ENCODE measurements at places on chromosomes 3 and 15. TPM values are rescaled to one million over a fixed set of nuclear protein-coding genes. Genes with fewer than 3 reads are reported as not detected.

The TRMT10C gene
- 23.9 TPM for total RNA-seq

The SERPINI2 gene
- not detected for total RNA-seq

The PLA2G4E gene
- not detected for total RNA-seq

DNA sequence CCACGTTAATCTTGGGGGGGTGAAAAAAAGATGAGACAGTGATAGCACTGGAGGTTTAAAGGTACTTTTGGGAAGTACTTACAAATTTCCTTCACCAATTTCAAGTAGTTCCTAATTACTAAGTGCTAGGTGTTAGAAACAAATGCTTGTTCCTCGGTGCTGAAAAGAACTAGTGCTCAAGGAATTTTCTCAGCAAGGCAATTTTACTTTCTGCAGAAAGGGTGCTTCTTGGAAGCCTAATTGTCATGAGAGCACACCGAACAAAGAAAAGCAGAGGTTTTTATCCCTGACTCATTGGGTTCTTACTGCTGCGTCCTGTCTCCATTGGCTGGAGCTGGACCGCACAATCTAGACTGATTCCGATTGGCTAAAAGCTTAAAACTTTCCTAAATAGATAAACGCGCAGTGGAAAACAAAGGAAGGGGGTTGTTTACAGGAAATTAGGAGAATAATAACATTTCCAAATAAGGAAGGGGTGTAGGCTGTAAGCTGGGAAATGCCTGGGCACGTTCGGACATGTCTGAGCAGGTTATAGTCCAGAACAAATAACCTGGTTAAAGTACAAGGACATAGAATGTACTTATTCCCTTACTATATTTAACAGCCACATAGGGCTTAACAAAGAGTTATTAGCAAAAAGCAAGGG is 49.6 kb downstream of the CHD2 start:
- DNase-seq: no peak

DNA sequence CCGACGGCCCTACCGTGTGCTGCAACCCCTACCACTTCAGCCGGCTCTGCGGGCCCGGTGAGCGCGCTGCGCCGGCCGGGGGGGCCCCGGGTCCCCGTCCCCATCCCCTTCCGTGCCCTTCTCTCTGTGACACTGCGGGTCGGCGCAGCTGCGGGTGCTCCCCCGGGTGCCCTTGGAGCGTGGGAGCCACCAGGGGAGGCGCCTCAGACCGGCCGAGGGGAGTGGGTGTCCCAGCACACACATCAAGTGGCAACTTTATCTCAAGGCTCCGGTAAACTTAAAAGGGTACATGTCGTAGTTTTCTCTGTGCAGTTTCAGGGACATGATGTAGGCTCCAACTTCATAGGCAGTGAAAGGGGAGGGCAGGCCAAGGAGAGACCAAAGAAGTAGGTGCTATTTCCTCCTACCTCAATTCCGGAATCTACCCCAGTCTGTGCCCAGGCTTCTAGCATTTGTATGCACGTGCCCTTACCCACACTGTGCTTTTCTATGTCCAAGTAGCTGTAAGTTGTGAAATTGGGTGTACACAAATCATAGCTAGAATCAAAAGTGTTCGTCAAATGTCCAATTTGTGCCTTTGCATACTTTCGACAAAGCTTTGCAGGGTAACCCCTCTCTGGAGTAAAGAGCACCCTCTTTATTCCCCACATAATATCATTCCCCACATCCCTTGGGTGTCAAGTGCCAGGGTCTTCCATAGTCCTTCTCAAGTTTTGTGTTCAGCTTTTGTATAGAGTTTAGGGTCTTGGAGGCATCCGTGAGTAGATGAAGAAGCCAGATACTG is 2.2 kb downstream of the SMAD6 start:
- no peak for DNase-seq

DNA sequence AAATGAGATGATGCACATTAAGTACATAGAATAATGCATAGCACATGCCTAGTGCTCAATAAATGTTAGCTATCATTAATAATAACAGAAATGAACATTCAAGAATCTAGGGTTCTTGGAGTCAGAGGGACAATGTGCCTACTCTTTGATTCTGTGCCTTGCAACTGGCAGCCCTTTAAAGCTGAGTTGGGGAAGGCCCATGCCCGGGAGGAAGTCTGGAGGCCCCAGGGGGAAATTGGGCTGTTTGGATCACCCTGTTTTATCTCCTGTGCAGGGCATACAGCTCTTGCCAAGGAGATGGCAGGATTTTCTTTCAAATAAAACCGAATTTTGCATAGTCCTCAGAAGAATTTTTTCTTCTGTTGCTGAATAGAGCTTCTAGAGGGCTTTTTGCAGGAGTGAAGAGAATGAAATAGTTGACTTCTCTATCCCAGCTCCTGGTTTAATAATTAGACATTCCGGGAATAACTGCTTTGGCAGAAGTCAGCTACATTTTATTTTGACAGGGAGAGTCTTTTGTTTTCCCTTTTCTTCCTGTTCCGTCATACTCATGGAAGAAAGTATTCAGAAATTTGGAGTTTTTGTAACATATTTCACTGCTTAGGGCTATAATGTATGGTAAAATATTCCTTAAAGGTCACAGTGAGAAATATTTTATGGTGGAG is 18.0 kb upstream of the KCNAB1 start:
- no peak for DNase-seq

GRCh38 chr3:46692566-46692990 is 901 bp downstream of the ALS2CL start:
- DNase-seq: no peak

DNA sequence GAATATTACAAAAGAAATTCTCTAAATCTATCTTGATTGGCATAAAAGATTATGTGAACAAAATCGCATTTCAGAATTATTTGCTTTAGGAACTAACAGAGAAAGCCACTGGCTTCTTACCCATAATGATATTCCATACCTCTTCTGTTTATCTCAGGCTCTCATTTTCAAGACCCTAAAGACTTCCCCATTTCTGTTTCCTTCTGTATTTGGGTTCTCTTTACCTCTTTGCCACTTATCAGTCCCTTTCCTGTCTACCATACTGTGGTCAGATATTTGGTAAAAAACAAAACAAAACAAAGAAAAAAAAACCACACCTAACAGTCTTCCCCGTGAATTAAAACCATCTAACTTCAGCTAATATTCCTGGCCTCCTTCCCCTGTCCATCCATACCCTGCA is 108.5 kb downstream of the LRRC28 start:
- DNase-seq: no peak

DNA sequence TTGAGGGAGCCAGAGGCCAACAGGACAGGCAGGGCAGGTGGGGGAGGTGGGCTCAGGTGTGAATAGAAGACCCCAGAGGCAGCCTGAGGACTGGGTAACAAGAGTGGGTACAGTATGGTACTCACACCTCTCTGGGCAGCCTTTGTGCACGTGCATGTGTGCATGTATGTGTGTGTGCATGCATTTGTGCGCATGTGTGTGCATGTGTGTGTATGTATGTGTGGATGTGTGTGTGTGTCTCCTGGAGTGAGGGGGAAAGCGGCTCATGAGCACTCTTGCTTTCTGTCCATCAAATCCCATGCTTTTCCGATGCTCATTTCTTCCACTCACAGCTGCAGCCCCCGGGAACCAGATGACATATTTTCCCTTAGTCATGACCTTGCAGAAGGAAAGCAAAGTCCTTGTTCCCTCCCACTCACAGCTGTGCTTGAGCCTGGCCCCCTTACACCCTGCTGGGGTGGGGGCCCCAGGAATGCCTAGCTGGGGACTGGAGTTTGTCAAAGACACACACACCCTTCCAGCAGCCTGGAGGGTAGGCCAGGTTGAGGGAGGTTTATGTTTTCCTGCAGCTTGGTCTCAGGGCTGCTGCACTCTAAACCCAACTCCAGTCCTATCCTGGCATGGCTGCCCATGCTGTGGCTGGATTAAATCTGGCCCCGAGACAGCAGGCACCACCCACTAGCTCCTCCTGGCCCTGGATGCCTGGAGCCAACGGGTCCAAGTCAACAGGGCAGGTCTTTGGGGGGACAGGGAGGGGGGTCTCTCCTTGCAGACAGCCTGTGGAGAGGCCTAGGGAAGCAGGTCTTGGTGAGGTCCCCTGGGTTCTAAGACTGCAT is 22.5 kb downstream of the CCDC33 start:
- DNase-seq: no peak

DNA sequence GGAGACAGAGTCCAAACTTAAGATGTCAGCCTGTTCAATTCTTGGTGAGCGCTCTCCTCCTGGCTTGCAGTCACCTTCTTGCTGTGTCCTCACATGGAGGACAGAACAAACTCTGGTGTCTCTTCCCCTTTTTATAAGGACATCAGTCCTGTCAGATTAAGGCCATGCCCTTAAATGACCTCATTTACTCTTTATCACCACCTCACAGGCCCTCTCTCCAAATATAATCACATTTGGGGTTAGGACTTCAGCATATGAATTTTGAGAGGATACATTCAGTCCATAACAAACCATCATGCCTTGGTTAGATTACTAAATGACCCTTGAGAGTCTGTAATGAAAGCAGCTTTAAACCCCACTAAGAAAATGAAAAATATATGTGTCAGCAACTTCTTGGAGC is 175.2 kb downstream of the TAFA4 start:
- DNase-seq: no peak

DNA sequence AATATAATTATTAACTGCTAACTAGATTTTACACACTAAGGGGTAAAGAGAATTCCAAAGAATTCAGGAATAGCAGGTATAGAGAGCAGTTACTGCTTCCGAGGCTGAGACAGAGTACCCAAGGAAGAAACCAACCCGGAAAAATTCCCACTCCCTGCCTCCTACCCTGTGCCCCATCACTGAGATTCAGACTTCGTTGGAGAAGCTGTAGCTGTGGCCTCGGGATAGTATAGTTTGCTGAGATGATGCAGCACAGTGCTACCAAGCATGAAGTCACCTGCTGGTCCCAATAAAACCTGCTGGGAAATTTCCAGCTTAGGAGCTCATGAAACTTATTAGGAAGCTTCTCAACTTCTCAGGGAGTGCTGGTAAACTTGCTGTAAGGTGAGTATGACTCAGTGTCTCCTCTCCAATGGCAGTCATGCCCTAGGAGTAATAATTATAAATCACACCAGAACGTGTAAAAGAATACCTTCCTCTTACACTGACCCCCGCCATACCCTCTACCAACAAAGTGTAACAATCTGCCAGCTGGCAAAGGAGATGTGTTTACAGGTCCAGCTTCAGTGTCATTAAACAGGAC is 215.2 kb upstream of the ROBO2 start:
- no peak for DNase-seq

DNA sequence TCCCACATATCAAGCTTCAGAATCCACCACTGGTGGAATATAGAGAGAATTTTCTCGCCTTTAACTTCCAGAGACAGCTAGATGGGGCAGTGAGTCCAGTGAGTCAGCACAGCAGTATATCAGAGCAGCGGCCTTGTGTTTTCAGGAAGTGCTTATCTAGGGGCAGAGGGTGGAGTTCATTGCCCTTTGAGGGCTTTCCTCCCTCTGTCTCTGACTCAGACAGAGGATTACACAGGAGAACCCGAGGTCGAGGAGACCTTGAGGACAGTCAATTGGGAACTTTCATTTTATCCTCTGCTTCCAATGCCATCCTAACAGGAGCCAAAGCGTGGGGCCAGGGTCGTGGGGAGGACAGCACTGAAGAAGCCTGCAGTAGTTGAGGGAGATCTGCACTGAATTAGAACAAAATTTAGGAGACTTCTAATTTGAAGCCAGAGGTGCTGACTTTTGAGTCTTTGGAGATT is 109.6 kb upstream of the UMPS start:
- no peak for DNase-seq

DNA sequence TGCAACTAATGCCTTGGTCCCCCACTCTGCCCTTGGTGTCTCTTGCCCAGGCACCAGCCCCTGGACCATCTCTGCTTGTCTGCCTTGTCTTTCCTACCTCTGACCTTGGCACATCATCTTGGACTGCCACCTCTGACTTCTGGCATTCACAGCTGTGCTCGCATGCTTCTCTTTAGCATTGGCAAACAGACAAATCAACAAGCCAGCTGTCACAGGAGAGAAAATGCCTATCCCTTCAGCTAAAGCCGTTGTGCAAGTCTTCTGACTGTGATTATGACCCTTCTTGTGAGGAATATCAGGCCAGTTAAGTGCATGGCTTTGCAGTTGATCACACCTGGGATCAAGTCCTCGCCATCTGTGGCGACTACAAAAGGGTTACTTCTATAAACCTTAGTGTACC is 84.6 kb downstream of the PRICKLE2 start:
- DNase-seq: no peak

GRCh38 chr15:78171864-78172472 is 22.8 kb downstream of the IDH3A start:
- DNase-seq: no peak

DNA sequence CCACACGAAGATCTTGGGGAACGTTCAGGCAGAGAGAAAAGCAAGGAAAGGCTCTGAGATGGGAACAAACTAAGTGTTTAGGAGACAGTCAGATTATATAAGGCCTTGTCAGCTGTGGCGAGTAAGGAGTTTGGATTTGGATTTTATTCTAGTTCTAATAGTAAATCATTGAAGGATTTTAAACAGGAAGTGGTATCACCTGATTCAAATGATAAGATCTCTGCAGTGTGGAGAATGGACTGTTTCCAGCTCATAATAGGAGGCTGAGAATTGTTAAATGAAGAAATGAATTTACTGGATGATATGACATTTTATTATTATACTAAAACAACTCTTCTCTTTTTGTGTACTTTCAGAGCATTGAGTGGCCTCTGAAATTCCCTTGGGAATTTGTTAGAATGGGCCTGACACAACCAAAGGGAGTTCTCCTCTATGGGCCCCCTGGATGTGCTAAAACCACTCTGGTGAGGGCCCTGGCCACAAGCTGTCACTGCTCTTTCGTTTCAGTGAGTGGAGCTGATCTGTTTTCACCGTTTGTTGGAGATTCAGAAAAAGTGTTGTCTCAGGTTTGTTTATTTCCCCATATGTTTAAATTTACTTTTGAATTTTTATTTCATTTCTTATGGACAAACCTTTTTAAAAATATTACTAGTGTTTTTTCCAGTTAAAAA is 36.0 kb upstream of the GATM start:
- DNase-seq: no peak

GRCh38 chr15:76190070-76190564 is 121.2 kb downstream of the ETFA start:
- DNase-seq: no peak

DNA sequence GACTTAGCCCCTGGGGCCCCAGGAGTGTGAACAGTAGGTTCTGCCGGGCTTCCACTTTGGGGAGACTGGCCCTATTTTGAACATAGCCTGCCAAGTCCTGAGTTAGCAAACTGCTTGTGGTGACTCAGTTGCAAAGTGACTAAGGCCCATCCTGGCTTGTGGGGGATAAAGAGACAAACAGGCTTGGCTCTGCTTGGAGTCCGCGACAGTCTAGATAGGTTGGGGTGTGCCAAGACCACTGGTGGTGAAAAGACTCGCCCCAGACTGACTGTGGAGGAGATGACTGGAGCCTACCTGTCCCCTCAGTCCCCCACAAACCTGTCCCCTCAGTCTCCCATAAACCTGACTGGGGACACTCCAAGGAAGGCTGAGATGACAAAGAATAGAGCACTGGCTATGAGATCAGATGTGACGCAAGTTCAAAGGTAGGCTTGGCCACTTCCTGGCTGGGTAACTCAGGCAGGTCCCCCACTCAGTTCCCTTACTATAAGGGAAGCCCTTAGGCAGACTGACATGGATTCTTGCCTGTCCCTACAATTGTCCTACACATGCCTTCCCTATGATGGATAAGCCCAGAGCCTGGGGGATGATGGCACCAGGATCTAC is 4.3 kb downstream of the DNASE1L3 start:
- no peak for DNase-seq

- DNase-seq: no peak
Observed at GRCh38 chr3:105039004-105039403, 327.7 kb upstream of the ALCAM start.
